ENCODE measurements at places on chromosomes 11 and 22. TPM values are rescaled to one million over a fixed set of nuclear protein-coding genes. Genes with fewer than 3 reads are reported as not detected.

CFL1 gene
- total RNA-seq = 428 TPM

HEPHL1 gene
- not detected for total RNA-seq

- DNase-seq = no peak
- peaks cover 14% of the 10 kb centered on the region for H3K4me1 ChIP-seq
- peak overlapping the region; percentile 78 for H3K27ac ChIP-seq
- no peaks in the 10 kb centered on the region for H3K36me3 ChIP-seq
- peak overlapping the region; percentile 86 for H3K4me3 ChIP-seq
Measured at GRCh38 chr22:24011735-24012068, 598 bp downstream of the CABIN1 start.

DNA sequence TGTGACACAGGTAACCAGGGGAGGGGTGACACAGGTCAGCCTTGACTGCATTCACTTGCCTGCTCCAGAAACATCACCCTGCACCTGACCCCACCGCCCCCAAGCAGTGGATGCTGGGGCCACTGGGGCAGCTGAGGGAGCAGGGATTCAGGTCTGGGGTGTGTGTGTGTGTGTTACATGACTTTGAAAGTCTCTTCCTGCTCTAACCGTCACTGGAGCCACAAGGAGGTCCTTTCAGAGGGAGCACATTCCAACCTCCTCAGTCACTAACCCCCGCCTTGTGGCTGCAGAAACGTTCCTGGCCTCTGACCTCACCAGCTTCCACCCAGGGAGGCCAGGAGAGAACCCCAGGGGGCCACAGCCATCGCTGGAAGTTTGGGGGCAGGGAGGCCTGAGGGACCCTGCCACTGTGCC, 2.9 kb upstream of the FOSL1 start:
- H3K4me3 ChIP-seq = no peak overlapping the region
- DNase-seq = no peak
- H3K27me3 ChIP-seq = peaks cover 8% of the 10 kb centered on the region
- no peak overlapping the region for H3K27ac ChIP-seq
- H3K36me3 ChIP-seq = no peaks in the 10 kb centered on the region

DNA sequence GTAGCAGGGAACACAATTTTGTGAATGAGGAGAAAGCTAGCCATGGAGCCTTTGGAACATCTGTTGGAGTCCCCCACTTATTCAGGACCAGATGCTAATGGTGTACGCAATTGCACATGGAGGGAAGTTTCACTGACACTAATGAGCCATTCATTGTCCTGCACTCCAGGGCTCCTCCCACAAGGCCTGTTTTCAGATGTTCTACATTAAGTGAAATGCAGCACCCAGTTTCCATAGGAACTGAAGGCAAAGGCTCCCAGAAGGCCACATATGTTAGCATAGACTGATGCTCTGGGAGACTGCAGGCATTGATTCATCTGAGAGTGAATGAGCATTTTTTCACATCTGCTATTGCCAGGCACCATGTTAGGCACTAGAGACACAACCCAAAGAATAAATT, 399.5 kb downstream of the ETS1 start:
- no peak overlapping the region for H3K4me3 ChIP-seq
- DNase-seq = no peak
- no peaks in the 10 kb centered on the region for H3K36me3 ChIP-seq
- no peaks in the 10 kb centered on the region for H3K4me1 ChIP-seq
- H3K27me3 ChIP-seq = no peaks in the 10 kb centered on the region
- no peak overlapping the region for H3K27ac ChIP-seq

DNA sequence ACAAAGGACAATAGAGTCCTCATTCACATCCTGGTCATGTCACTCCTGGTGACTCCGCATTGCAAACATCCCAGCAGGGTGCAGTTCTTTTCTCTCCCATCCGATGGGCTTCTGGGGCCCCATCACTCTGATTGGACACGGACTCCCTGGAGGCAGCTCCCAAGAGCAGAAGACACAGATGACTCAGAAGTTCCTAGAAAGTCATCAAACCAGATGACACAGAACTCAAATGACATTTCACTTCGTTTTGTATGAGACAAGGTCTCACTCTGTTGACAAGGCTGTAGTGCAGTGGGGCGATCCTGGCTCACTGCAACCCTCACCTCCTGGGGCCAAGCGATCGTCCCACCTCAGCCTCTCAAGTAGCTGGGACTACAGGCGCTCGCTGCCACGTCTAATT, 33.2 kb downstream of the ZNF195 start:
- no peak for DNase-seq
- H3K4me1 ChIP-seq = no peaks in the 10 kb centered on the region
- no peaks in the 10 kb centered on the region for H3K36me3 ChIP-seq
- H3K4me3 ChIP-seq = no peak overlapping the region

GRCh38 chr11:104055596-104055995, 19.2 kb downstream of the DDI1 start:
- DNase-seq = no peak
- H3K27me3 ChIP-seq = no peaks in the 10 kb centered on the region
- no peak overlapping the region for H3K27ac ChIP-seq
- no peaks in the 10 kb centered on the region for H3K36me3 ChIP-seq
